Coronary artery (tissue), 2 donors: ENCODE measurements at places on chromosomes 16 and 17.

DNA sequence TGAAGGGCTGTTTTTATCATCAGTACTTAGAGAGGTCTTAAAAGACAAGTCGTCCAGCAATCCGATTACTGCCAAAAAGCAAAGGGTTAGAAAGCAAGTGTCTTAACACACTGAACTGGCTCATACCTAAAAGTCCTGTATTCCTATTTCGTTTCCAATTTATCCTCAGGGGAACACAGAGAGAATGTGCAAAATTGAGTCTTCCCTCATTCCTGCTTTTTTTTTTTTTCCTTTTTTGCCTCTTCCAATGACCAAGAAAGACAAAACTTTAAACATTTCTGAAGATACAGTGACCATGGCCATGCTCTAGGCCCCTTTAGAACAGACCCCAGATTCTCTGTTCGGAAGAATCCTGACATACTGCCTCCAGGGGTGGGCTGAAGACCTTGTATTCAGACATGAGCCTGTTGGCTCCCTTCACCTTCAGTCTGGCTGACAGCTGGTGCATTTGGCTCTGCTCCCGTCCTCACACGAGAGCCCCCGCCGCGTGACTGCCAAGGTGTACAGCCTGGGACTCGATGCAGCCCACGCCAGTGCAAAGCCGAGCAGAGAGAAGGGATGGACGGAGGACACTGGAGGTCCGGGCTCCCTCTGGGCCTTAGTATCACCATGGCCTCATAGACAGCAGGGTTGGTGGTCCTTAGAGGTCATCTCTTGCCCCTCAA is 47.0 kb downstream of the COTL1 start:
- no peak for DNase-seq

- DNase-seq, result no peak
Observed at GRCh38 chr16:88014252-88014781, 63.1 kb downstream of the BANP start.

- no peak for DNase-seq
Observed at GRCh38 chr16:726438-727290, at the start of the genes CCDC78 and HAGHL. TSS of gene CCDC78 (minus strand) at chr16:726443. CDS start at chr16:726367, 76 bp downstream. TSS of gene HAGHL (plus strand) at chr16:727106. CDS start at chr16:727510, 404 bp downstream.

- DNase-seq, result no peak
Observed at GRCh38 chr16:67177743-67178699, 5.7 kb downstream of the MATCAP1 start.

- no peak for DNase-seq
Observed at GRCh38 chr16:57151369-57151768, 34.5 kb downstream of the PSME3IP1 start.

GRCh38 chr17:58263773-58264172 is 17.0 kb downstream of the MPO start:
- DNase-seq, result no peak
